Immature natural killer cell (primary cell): ENCODE measurements at places on chromosomes 16 and 17. TPM values are rescaled to one million over a fixed set of nuclear protein-coding genes. Genes with fewer than 3 reads are reported as not detected.

DNA sequence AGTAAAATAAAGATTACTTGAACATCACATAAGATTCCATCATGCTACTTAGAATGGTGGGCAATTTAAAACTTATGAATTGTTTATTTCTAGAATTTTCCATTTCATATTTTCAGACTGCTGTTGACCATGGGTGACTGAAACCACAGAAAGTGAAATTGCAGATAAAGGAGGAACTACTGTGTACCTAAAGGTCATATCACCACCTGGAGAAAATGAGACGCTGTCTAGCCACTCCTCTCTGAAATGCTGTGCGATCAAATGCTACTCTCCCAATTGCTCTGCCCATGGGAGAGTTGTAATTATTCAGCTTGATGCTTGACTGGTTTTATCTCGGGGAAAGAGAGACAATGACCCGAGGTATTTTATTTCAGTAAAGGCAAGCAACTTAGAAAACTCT, 128.9 kb upstream of the ERCC4 start:
- H3K27me3 ChIP-seq, result no peaks in the 10 kb centered on the region
- H3K4me1 ChIP-seq, result no peaks in the 10 kb centered on the region
- no peak overlapping the region for H3K27ac ChIP-seq

Gene TMEM88
- not detected for polyA plus RNA-seq

GRCh38 chr16:66824006-66824405, 6.8 kb downstream of the NAE1 start:
- peaks cover 41% of the 10 kb centered on the region for H3K36me3 ChIP-seq
- H3K4me3 ChIP-seq, result no peak overlapping the region
- H3K4me1 ChIP-seq, result peaks cover 17% of the 10 kb centered on the region
- H3K27me3 ChIP-seq, result no peaks in the 10 kb centered on the region
- DNase-seq, result no peak

GRCh38 chr17:50947782-50948543, 81.8 kb upstream of the TOB1 start:
- no peak for DNase-seq
- peaks cover 13% of the 10 kb centered on the region for H3K4me1 ChIP-seq
- no peak overlapping the region for H3K4me3 ChIP-seq
- peaks cover 5% of the 10 kb centered on the region for H3K27me3 ChIP-seq
- H3K27ac ChIP-seq, result no peak overlapping the region
- no peaks in the 10 kb centered on the region for H3K36me3 ChIP-seq

- H3K27me3 ChIP-seq, result no peaks in the 10 kb centered on the region
- H3K4me3 ChIP-seq, result no peak overlapping the region
- no peaks in the 10 kb centered on the region for H3K36me3 ChIP-seq
- no peak for DNase-seq
Observed at GRCh38 chr17:57788725-57789124, 43.6 kb upstream of the CCDC182 start.

GRCh38 chr17:79630126-79630525, 19.3 kb upstream of the RBFOX3 start:
- H3K4me3 ChIP-seq, result no peak overlapping the region
- no peak for DNase-seq
- H3K4me1 ChIP-seq, result no peaks in the 10 kb centered on the region
- H3K27ac ChIP-seq, result no peak overlapping the region

- no peak overlapping the region for H3K27ac ChIP-seq
- DNase-seq, result no peak
- H3K27me3 ChIP-seq, result no peaks in the 10 kb centered on the region
- H3K4me3 ChIP-seq, result no peak overlapping the region
- H3K4me1 ChIP-seq, result no peaks in the 10 kb centered on the region
Observed at GRCh38 chr17:18004345-18004744, 31.7 kb downstream of the DRC3 start.

Gene PRSS21
- polyA plus RNA-seq, result 6.8 TPM

Gene CHRNB1
- 38.5 TPM for polyA plus RNA-seq

Gene ZPBP2
- polyA plus RNA-seq, result not detected
